ENCODE measurements at places on chromosomes 3 and 15. TPM values are rescaled to one million over a fixed set of nuclear protein-coding genes. Genes with fewer than 3 reads are reported as not detected.

DLL4 gene
- not detected for total RNA-seq

VPS39 gene
- 76.6 TPM for total RNA-seq

PLSCR2 gene
- total RNA-seq, result not detected

- no peak for DNase-seq
- H3K27me3 ChIP-seq, result no peaks in the 10 kb centered on the region
- peaks cover 50% of the 10 kb centered on the region for H3K36me3 ChIP-seq
- no peak overlapping the region for H3K27ac ChIP-seq
- peaks cover 22% of the 10 kb centered on the region for H3K4me1 ChIP-seq
- no peak overlapping the region for H3K4me3 ChIP-seq
Observed at GRCh38 chr3:58077596-58078285, 69.5 kb downstream of the FLNB start.

GRCh38 chr3:1131166-1131565 lies 38.3 kb downstream of the CNTN6 start:
- no peak for DNase-seq
- H3K36me3 ChIP-seq, result no peaks in the 10 kb centered on the region
- no peak overlapping the region for H3K27ac ChIP-seq
- no peak overlapping the region for H3K4me3 ChIP-seq
- no peaks in the 10 kb centered on the region for H3K27me3 ChIP-seq

DNA sequence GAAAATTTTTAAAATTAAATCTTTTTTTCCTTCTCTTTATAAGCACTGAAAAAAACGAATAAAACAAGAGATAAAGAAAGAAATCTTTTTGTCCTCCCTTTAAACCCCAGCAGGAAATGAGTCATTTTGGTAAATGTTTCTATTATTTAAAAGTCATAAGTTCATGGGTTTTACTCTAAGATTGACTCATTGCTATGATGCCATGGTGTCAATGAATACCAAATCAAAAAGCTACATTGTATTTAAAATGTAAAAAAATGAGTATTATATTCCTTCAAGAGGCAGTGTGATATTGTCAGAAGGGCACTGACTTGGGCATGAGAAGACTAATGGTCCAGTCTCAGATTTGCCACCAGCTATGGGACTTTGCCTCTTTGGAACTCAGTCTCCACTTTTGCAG lies 303.4 kb upstream of the DNAJC19 start:
- H3K4me3 ChIP-seq, result no peak overlapping the region
- no peaks in the 10 kb centered on the region for H3K36me3 ChIP-seq
- H3K4me1 ChIP-seq, result no peaks in the 10 kb centered on the region
- no peaks in the 10 kb centered on the region for H3K27me3 ChIP-seq
- no peak for DNase-seq

DNA sequence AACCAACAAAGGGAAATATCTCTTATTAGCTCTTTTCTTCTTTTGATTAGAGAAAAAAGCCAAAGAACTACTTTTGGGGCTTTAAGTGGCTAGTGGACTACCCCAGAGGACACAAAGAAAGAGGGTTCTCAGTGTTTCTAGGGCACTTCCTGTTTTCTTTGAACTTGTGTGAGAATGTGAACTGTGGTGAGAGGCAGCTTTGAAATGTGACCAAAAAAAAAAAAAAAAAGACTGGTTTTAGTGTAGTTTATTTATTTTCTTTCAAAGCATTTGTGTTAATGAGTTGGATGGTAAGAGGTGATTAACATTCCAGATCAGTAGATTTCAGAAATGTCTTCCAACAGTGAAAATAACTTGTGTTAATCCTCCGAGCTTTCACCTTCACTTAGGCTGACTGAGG lies 32.4 kb downstream of the SELENOT start:
- H3K36me3 ChIP-seq, result peaks cover 5% of the 10 kb centered on the region
- no peaks in the 10 kb centered on the region for H3K4me1 ChIP-seq
- no peaks in the 10 kb centered on the region for H3K27me3 ChIP-seq

- no peak for DNase-seq
- H3K4me3 ChIP-seq, result no peak overlapping the region
- H3K4me1 ChIP-seq, result no peaks in the 10 kb centered on the region
- H3K27ac ChIP-seq, result no peak overlapping the region
Observed at GRCh38 chr15:73856458-73857192, 16.7 kb upstream of the TBC1D21 start.

- H3K36me3 ChIP-seq, result no peaks in the 10 kb centered on the region
- H3K27me3 ChIP-seq, result no peaks in the 10 kb centered on the region
- no peaks in the 10 kb centered on the region for H3K4me1 ChIP-seq
- DNase-seq, result no peak
- H3K4me3 ChIP-seq, result no peak overlapping the region
Observed at GRCh38 chr3:94132777-94133176, 69.9 kb downstream of the NSUN3 start.

GLDN gene
- 0.59 TPM for total RNA-seq

CILP gene
- under 0.01 TPM for total RNA-seq

GRCh38 chr3:181999314-181999713 lies 287.6 kb downstream of the SOX2 start:
- no peaks in the 10 kb centered on the region for H3K4me1 ChIP-seq
- H3K27ac ChIP-seq, result no peak overlapping the region
- no peak for DNase-seq
- no peak overlapping the region for H3K4me3 ChIP-seq

SLC22A14 gene
- total RNA-seq, result 0.29 TPM

GOLGA6B gene
- total RNA-seq, result not detected

EFCAB12 gene
- under 0.01 TPM for total RNA-seq

DNA sequence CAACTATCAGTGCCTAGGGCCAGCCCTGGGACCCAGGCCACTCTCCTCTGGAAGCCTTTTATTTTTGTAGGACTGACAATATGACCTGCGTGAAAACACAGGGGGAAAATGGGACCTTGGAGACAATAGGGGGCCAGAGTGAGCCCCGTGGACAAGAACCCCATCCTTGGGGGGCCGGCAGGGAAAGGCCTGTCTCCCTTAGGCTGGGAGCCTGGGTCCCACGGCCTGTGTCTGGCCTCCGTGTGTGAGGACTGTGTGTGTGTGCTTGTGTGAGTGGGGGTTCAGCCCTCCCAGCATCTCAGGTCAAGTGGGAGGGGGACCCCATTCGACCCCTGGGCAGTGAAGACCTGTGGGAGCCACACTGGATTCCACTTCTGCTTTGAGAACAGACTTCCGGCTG lies 53.3 kb downstream of the EXOG start:
- H3K4me3 ChIP-seq, result no peak overlapping the region
- no peak overlapping the region for H3K27ac ChIP-seq
- no peak for DNase-seq
- H3K27me3 ChIP-seq, result peaks cover 5% of the 10 kb centered on the region

- no peaks in the 10 kb centered on the region for H3K36me3 ChIP-seq
- no peaks in the 10 kb centered on the region for H3K27me3 ChIP-seq
- no peak for DNase-seq
- H3K27ac ChIP-seq, result no peak overlapping the region
Observed at GRCh38 chr3:38147421-38147820, 9.0 kb downstream of the MYD88 start.

GRCh38 chr15:99683000-99683670 lies 50.1 kb downstream of the LYSMD4 start:
- peaks cover 22% of the 10 kb centered on the region for H3K36me3 ChIP-seq
- peaks cover 10% of the 10 kb centered on the region for H3K4me1 ChIP-seq
- H3K27me3 ChIP-seq, result no peaks in the 10 kb centered on the region
- peak overlapping the region; percentile 60 for H3K27ac ChIP-seq
- no peak for DNase-seq
- no peak overlapping the region for H3K4me3 ChIP-seq

NRG4 gene
- not detected for total RNA-seq

- no peak for DNase-seq
- H3K4me1 ChIP-seq, result no peaks in the 10 kb centered on the region
- peaks cover 70% of the 10 kb centered on the region for H3K36me3 ChIP-seq
- H3K27me3 ChIP-seq, result no peaks in the 10 kb centered on the region
- H3K4me3 ChIP-seq, result no peak overlapping the region
Observed at GRCh38 chr3:40532252-40532651, 7.5 kb downstream of the ZNF621 start.

TMCO5A gene
- not detected for total RNA-seq

GRCh38 chr15:65451989-65452388 lies 29.2 kb upstream of the IGDCC4 start:
- no peak overlapping the region for H3K27ac ChIP-seq
- no peak for DNase-seq
- H3K36me3 ChIP-seq, result peaks cover 41% of the 10 kb centered on the region
- no peak overlapping the region for H3K4me3 ChIP-seq

GRCh38 chr3:165382672-165383071 lies 186.5 kb upstream of the SLITRK3 start:
- no peaks in the 10 kb centered on the region for H3K4me1 ChIP-seq
- no peaks in the 10 kb centered on the region for H3K36me3 ChIP-seq
- DNase-seq, result no peak
- H3K27ac ChIP-seq, result no peak overlapping the region
- no peaks in the 10 kb centered on the region for H3K27me3 ChIP-seq

DNA sequence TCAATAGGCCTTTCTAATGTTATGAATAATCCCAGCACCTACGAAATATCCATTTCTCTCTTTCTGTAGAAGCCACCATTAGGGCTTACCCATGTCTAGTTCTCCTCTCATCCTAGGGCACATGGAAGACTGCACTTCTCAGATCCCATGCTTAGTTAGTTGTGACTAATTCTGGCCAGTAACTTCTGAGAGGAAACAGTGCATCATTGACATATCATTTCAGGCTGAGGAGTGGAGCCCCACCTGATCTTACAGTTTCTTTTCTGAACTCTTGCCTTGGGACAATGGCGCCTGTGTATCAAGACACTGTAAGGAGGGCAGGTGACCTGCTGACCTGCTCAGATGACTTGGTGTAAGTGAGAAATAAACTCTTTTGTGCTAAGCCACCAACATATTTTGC lies 39.4 kb upstream of the TBL1XR1 start:
- H3K36me3 ChIP-seq, result no peaks in the 10 kb centered on the region
- no peak overlapping the region for H3K4me3 ChIP-seq
- DNase-seq, result peak; percentile 82
- no peaks in the 10 kb centered on the region for H3K4me1 ChIP-seq

GRCh38 chr15:40250771-40251483 lies 12.1 kb downstream of the PAK6 start:
- H3K27me3 ChIP-seq, result peaks cover 54% of the 10 kb centered on the region
- no peak overlapping the region for H3K4me3 ChIP-seq
- no peaks in the 10 kb centered on the region for H3K36me3 ChIP-seq
- H3K27ac ChIP-seq, result no peak overlapping the region
- DNase-seq, result peak; percentile 62
- H3K4me1 ChIP-seq, result peaks cover 4% of the 10 kb centered on the region

- H3K4me1 ChIP-seq, result peaks cover 20% of the 10 kb centered on the region
- DNase-seq, result no peak
- H3K4me3 ChIP-seq, result no peak overlapping the region
- peaks cover 3% of the 10 kb centered on the region for H3K36me3 ChIP-seq
Observed at GRCh38 chr15:25740383-25741255, 122.5 kb downstream of the ATP10A start.

B3GNT5 gene
- 0.36 TPM for total RNA-seq

- no peaks in the 10 kb centered on the region for H3K4me1 ChIP-seq
- DNase-seq, result no peak
- H3K27ac ChIP-seq, result no peak overlapping the region
- H3K27me3 ChIP-seq, result no peaks in the 10 kb centered on the region
- H3K36me3 ChIP-seq, result no peaks in the 10 kb centered on the region
Observed at GRCh38 chr3:14797731-14798130, 21.0 kb upstream of the FGD5 start.

MAP1A gene
- total RNA-seq, result 121 TPM

SLC9C1 gene
- total RNA-seq, result not detected

SNTN gene
- total RNA-seq, result not detected

DNA sequence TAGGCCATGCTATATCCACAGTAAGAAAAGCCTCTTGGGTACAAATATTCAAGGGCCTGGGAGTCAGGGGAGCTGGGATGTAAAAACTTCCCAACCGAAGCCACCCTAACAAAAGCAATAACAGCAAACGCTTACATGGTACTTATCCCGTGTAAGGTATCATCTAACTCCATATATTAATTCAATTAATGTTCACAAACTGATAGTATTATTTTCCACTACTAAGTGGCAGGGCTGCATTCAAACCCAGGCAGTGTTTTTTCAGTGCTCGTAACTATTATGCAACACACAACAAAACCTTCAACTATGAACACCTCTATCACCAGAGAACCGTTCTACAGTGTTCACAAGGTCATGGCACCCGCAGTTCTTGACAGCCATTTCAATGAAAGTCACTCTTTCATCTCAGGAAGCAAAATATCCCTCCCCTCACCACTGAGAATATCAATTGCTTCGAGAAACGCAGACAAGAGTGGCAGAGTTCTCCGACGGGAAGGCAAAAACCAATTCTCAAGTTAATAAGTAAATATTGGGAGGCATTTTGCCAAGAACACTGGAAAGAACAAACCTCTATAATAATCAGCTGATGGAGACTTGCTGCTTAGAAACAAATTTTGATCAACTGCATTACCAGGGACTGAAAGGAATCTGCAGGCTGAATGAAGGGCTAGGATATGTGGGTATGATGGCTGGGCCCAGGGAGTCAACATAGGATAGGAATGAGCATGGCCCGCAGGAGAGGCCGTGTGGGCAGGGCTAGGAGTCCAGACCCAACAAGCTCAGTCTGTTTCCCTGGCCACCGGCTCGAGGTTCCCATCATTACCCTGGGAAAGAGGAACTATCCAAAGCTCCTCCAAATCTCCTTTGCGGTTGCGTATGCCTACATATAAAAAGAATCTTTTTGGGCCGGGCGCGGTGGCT lies 72.3 kb downstream of the XXYLT1 start:
- H3K27me3 ChIP-seq, result no peaks in the 10 kb centered on the region
- H3K4me3 ChIP-seq, result no peak overlapping the region
- peaks cover 52% of the 10 kb centered on the region for H3K4me1 ChIP-seq
- DNase-seq, result no peak
- peak overlapping the region; percentile 84 for H3K27ac ChIP-seq

PEX5L gene
- total RNA-seq, result 0.59 TPM

DNA sequence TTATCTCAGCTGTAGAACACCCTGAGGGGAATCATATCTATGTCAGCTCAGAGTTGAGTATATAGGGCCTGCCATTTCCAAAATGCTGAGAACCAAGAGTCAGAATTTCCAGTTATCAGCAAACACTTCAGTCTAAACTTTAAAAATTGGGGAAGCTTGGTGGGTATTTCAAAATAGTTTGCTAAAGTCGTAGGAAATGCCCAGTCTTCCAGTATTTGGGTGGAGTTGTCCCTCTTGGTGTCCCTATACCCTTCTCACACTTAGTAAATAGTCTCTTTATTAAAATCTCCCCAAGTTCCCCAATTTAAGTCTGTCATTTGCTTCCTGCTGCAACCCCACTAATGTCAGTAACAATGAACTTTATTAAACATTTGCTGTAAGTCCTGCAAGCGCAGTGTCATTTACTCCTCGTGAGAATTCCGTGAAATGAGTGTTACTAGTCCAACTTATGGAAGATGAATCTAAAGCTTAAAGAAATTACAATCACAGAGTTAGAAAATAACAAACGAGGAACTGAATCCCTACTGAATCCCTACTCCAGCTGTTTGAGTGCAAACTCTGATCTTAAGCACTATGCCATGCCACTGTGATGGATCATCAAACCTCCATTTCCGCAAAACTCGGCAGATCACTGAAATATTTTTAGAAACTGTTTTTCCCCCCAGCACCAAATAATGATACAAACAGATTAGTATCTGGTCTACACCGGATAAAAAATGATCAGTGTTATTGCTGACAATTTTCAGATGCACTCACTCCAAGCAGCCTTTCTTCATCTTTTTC lies 341.7 kb upstream of the PROK2 start:
- H3K27ac ChIP-seq, result no peak overlapping the region
- H3K4me1 ChIP-seq, result peaks cover 48% of the 10 kb centered on the region
- no peaks in the 10 kb centered on the region for H3K36me3 ChIP-seq
- H3K27me3 ChIP-seq, result no peaks in the 10 kb centered on the region
- DNase-seq, result no peak

All from osteoblast (primary cell).